Stromal cell of bone marrow (primary cell): ENCODE measurements at places on chromosomes 5 and 9.

DNA sequence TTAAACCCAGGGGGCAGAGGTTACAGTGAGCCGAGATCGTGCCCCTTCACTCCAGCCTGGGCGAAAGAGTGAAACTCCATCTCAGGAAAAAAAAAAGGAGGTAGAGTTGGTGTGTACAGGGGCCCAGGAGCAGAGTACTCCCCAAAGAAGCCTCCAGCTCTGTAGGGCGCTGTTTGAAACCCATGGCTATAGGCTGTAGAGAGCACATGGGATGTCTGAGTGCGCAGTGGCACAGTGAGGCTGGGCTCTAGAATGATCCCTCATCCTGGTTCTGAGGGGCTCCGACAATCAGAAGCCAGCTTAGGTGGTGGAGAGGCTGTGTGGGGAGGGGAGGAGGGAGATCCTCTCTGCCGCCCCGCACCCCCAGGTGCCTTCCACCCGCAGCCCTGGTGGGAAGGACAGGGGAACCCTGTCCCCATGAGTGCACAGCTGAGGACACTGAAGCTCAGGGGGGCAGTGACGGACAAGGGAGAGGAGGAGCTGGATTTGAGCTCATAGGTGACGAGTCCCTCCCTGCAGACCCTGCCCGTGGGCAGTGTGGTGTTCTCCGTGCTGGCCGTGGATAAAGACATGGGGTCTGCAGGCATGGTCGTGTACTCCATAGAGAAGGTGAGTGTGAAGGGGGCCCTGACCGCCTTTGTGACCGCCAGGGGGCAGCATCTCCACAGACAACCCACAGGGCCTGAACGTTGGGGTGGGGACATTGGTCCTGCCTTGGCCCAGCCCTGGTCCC, 24.6 kb downstream of the CDHR2 start:
- DNase-seq, result peak; percentile 8

GRCh38 chr5:78888580-78889368, 96.3 kb downstream of the ARSB start:
- no peak for DNase-seq

DNA sequence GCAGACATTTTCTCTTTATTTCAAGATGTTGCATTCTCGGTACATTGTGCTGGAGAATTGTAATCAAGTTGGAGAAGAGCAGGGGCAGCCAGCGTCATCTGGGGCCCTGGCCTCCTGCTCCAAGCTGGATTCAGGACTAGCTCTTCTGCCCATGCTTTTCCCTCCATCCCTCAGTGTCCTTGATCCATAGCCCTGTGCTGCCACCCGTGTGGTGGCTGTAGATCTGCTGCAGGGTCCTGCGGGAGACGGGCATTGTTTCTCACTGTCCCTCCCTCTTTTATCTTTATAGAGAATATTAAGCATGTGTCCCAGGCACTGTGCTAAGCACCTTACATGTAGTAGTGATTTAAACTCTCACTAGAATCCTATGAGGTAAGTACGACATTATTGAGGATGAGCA, 60.5 kb upstream of the HAND1 start:
- no peak for DNase-seq

DNA sequence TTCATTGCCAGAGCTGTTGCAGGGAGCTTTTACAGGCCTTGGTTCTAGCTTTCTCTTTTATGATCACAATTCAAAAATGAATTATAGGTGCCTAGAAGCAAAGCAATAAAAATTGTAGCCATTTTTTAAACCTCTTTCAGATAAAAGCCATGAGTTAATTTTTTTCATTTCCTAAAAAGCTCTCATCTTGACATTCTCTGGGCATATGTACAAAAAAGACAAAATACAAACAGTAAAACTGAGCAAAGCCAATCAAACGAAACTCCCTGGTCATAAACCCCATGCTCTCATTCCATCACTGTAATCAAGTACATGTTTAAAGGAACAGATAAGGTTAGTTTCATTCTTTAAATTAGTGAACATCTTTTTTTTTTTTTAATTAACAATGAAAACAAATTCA, 101.9 kb downstream of the ERCC6L2 start:
- no peak for DNase-seq

DNA sequence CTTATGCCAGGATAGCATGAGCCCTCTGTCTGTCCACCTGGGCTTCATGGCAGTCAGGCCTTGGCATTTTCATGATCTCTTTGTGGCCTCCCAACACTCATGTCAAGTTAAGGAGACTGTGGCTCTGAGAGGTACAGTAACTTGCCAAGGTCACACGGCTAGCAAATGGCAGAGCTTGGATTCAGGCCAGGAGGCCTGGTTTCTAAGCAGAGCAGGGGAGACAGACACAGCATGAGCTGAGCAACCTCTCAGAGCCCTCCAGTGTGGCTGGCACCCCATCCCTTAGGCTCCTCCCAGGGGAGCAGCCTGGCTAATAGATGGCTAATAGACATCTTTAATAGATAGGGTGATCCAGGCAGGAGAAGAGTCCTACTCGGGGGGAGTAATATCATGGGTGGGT, 4.1 kb downstream of the SYNPO start:
- DNase-seq, result no peak

GRCh38 chr5:135487839-135488514, 35.8 kb upstream of the TIFAB start:
- DNase-seq, result no peak

DNA sequence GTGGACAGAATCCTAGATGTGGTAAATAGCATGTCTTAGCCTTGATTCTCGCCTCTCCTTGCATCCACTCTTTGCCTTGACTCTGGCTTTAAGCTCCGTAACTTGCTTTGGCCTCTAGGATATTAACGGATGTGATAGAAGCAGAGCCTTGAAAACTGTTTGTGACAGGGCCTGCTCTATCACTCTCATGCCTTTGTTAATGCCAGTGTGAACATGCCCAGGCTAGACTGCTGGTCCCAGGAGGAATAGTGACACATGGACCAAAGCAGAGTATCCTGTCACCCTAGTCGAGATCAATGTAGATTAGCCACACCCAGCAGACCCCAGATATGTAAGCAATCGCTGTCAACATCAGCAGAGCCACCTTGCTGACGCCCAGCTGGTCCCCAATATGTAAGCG, 109.9 kb upstream of the C9orf72 start:
- DNase-seq, result no peak

- no peak for DNase-seq
Measured at GRCh38 chr5:10903786-10904560, 142.9 kb upstream of the DAP start.

DNA sequence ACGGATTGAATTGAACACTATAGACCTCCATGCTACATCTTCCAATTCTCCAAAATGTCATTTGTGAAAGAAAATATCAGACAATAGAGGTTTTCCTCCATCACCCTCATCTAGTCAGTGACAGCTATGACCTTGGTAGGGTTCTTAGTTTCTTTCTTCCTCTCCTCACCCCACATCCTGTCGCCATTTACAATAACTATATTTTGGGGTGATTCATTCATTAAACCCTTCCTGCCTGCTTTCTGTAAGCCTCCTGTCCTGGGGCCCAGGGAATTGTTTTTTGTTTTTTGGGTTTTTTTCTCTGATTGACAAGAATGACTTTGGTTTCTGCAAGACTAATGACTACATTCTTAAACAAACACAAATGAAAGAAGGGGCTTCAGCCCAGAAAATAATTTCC, 82.6 kb downstream of the PRELID2 start:
- DNase-seq, result peak; percentile 49

GRCh38 chr9:84404095-84404686, 63.6 kb upstream of the SLC28A3 start:
- DNase-seq, result no peak

DNA sequence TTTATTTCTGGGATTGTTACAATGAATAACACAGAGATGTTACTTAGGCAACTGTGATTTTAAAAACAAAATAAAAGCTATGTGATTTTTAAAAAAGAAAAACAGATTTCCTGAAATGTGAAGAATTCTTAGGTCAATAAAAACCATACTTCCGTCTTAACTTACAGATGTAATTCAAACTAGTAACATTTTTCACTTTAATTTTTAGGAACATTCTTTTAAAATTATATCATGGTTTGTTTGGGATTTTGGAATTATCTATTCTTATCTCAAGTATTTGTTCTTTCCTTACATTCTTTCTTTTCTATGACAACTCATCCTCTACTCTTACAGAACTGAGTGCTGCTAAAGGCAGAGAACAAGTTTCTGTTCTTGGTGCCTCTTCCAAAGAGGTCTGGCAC, 159.5 kb downstream of the RAPGEF6 start:
- DNase-seq, result no peak

DNA sequence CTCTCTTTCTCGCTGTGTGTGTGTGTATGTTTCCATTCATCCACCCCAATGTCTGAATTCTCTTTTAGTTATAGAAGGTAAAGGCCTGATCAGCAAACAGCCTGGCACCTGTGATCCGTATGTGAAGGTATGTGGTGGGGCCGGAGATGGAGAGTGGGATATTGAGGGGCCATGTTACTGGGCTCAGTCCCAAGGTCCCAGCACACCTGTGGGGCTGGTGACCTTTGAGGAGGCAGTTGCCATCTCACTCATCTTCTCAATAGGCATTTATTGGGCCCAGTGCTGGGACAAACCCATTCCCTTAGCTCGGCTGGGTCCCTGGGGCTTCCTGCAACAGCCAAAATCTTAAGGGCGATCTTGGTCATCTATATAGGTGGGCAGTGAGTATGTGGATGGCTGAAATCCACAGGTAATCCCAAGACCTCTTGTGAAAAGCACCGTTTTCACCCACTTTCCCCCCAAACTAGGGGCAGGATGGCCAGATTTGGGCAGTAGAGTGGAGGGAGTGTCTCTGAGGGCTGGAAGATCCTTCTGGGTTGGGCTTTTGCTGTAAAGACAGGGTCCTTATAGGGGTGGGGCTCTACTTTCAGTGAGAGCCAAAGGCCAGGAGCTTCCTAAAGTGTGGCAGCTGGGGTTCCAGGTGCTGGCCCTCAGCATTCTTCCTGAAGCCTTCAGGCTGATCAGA, 19.6 kb downstream of the RGS3 start:
- no peak for DNase-seq

GRCh38 chr5:33855396-33855795, 36.4 kb downstream of the ADAMTS12 start:
- DNase-seq, result no peak

DNA sequence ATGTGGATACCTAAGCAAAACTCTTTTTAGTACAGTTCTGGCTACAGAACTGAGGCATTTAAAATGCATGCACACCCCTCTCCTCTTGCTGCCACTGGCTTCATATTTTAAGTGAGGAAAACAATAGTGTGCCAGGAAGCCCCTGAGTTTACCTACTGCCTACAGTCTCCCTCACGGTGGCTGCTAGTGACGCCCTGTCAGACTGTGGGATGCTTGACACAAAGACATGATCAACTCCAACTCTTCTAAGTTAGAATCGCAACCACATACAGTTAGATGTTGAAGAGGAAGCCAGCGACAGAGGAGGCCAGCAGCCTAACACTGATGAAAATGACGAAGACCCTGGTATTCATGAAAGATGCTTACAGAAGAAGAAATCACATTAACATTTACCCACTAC, 1.3 kb downstream of the SEC16A start:
- DNase-seq, result no peak

DNA sequence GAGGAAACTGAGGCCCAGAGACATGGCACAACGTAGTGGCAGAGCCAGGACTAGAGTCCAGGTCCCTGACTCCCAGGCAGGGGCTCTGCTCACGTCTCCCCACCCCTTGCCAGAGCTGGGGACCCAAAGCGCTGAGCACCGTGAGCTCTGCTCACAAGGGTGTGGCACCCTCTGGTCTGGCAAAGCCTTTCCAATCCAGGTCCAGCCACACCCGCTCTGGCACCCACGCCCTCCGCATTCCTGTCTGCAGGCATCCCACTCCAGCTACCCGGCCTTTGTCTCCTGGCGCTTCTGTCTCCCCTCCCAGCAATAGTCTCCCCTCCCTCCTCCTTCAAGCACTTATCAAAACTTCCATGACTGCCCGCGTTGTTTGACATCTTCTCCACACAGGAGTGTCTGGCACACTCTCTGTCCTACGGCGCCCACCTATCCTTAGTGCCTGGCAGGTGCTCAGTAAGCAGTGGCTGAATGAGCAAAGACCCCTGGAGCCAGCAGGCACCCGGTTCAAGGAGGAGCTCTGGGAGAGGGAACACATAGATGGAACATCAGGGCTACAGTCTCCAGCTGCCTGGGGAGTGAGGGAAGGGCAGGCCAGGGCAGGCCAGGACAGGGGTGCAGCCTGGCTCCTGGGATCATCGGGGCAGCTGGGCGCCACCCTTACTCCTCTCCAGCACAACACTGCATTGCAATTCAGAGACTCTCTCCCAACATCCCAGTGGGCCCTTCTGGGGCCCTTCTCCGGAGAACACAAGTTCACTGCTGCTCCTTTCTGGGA, 12.0 kb downstream of the HIGD2A start:
- no peak for DNase-seq

GRCh38 chr5:173547579-173547978, 68.9 kb downstream of the BOD1 start:
- DNase-seq, result peak; percentile 8

- DNase-seq, result no peak
Measured at GRCh38 chr9:14075218-14075617, 238.7 kb downstream of the NFIB start.

- DNase-seq, result no peak
Measured at GRCh38 chr9:127154003-127154389, 31.6 kb upstream of the ANGPTL2 start.

DNA sequence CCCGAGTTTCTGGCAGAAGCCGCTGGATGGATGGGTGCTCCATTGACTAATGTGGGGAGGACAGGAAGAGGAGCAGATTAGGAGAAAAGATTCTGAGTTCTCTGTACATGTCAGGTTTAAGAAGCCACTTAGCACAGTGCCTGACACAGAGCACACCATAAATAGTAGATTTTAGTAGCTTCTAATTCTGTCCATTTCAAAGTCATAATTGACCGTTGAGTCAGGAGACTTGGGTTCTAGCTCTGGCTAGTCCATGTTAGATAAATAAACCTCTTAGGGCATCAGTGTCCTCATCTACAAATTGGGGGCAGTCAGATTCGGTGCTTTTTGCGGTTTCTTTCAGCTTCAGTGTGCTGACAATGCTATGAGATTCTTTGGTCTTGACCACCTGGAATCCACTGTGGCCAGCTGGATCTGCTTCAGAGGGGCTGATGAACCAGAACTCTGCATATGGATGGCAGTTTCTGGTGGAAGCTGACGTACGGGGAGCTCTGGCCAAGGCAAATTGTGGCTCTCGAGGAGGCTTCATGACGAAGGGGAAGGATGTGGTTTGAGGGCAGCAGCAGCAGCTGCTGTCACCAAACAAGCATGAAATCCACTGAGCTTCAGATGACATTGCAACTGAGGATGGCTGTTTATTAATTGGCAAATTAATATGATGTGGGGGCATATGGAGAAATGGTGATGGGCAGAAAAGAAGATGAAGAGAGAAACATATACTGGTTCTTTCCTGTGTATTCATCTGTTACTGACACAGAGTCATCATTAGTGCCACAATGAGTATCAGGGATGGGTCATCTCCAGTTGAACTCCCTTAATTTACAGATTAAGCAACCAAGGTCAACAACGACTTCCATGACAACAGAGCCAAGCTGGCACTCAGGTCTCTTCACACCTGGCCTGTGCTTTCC, 134.4 kb downstream of the AOPEP start:
- DNase-seq, result peak; percentile 81

GRCh38 chr5:32534041-32534440, 51.3 kb upstream of the SUB1 start:
- no peak for DNase-seq

DNA sequence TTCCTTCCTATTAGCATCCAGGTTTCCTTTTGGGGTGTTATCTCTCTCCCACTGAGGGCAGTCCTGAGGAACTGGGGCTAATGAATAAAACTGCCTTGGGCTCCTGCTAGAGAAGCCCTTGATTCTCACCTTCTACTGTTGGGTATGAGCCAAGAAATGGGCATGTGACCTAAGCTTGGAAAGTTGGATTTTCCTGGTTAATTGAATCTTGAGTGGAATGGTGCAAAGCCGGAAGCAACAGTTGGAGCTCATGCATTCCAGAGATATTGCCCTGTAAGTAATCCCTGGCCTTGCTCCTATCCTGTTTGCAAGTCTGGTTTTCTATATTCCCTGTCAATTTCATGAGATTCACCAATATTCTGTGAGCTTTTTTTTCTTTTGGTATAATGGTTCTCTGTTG, 158.5 kb upstream of the ELL2 start:
- no peak for DNase-seq
